Activated CD8-positive, alpha-beta memory T cell treated with anti-CD3 and anti-CD28 coated beads for 4 hours (primary cell): ENCODE measurements at places on chromosomes 5 and 9.

DNA sequence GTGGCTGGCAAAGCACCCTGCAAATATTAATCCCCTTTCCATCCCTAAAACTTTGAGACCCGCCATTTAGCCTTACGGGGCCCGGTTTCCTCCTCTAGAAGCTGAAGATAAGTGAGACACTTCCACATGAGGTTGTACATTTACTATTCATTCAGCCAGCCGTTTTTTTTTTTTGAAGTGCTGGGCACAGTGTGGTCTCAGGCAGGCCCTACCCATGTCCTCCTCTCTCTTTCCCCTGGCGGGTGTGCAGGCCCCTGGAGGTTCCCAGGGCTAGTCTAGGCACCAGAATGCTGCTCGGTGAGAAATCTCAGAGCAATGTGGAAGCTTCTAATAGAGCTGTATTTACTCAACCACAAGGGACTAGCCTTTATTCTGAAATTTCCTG is 107.4 kb upstream of the LARP1 start:
- DNase-seq, result no peak

DNA sequence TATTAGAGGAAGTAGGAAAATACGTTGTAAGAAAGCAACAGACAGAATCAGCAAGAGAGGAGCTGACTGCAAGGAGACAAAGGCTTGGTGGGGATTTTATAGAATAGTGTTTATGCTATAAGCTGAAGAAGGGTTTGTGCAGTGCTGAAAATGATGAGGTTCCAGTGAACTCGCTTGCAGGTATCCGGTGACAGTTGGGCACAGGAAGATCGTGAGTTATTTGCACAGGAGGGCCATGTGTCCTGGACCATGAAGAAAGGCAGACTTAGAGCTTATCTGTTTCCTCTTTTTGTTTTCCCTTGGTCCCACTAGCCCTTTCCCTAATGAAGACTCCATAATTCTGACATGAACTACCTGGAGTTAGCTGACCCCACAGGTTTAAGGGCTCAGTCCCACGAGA is 61.4 kb downstream of the NXNL2 start:
- DNase-seq, result no peak

- DNase-seq, result no peak
Observed at GRCh38 chr5:10106806-10107205, 142.9 kb downstream of the ATPSCKMT start.

DNA sequence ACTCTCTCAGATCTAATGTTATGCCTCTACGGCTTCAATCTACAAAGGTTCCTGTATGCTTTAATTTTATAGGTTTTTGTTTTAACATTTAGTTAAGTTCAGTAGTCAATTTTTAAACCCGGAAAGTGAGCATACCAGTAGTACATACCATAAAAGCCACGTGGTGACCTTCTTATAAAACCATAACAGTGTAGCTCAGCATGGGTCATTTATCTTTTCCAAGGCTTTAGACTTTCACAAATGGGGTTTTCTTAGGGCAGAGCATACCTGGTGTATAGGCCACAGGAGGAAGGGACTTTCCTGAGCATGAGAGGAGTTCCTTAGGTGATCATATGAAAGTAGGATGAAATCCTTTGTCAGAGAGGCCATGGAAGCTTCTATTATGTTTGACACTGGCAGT is 23.2 kb downstream of the ECM2 start:
- no peak for DNase-seq

DNA sequence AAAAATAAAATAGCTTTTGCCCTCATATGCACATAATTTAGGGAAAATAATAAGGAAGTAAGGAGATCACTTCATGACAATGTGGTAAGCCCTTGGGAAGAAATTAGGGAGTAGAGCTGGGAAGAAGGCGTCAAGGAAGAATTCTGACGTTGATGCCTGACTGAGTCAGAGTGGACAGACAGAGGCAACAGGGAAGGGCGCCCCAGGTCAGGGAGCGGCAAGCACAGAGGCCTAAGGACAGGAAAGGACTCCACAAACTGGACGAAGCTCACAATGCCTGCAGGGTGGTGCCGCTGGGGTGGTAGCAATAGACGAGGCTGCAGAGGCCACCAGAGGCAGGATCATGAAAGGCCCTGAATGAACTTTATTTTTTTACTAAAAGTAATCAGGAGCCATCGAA is 7.6 kb downstream of the DRD1 start:
- DNase-seq, result no peak

GRCh38 chr9:81619353-81620001 is 69.9 kb downstream of the TLE1 start:
- DNase-seq, result no peak
